ENCODE measurements at places on chromosomes 3 and 15. TPM values are rescaled to one million over a fixed set of nuclear protein-coding genes. Genes with fewer than 3 reads are reported as not detected.
A peak's percentile ranks its signal among the peaks of the same experiment; 100 is the strongest.

STRIT1 gene
- total RNA-seq: not detected

DNA sequence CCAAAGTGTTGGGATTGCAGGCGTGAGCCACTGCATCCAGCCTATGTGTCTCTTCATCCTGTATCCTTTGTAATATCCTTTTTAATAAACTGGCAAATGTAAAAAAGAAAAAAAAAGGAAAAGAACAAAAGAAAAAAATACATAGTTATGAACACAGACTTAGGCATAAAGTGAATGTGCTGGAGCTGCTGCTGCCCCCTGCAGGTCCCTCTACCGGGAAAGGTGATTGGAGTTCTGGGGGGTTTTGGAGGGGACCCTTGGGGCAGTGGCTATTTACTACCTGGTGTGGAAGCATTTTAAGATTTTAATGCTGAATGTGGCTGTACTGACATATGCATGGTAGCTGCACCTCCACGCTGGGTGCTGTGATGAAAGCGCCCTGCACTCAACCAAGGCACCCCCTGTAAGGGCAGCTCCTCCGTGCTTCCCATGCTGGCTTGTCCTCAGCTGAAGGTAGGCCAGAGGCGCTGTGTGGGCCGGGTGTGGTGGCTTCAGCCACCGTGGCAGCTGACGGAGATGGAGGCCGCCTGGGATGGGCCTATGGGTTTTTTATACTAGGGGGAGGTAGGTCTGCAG lies 49.9 kb downstream of the RPLP1 start:
- no peak for DNase-seq
- H3K4me1 ChIP-seq: peaks cover 26% of the 10 kb centered on the region
- no peak overlapping the region for H3K4me3 ChIP-seq
- H3K27ac ChIP-seq: peak overlapping the region; percentile 41

PROS1 gene
- total RNA-seq: 16.9 TPM

GRCh38 chr3:175260145-175260794 lies 401.1 kb downstream of the NAALADL2 start:
- H3K27ac ChIP-seq: no peak overlapping the region
- H3K27me3 ChIP-seq: peaks cover 2% of the 10 kb centered on the region

- no peak overlapping the region for H3K27ac ChIP-seq
- H3K36me3 ChIP-seq: peaks cover 4% of the 10 kb centered on the region
- no peaks in the 10 kb centered on the region for H3K4me1 ChIP-seq
- DNase-seq: no peak
Observed at GRCh38 chr3:192092388-192093005, 631.5 kb downstream of the PYDC2 start.

DNA sequence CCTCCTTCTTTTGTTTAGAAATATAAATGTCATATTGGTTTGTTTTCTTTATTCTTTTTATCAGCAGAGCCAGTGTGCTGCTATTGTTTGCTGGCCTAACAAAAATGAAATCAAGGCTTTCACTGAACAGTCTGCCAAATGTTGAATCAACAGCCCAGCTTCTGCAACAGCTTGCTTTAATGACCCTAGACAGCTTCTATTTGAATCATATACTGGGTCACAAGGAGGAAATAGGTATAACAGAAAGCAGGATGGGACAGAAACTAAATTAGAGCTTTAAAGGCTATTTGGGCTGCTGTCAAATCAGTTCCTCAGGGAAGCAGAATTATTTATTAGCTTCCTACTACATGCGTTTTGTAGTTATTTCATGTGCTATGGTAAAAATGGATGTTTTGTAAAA lies 12.1 kb upstream of the DNAJC13 start:
- H3K27ac ChIP-seq: peak overlapping the region; percentile 24
- no peaks in the 10 kb centered on the region for H3K36me3 ChIP-seq
- H3K4me1 ChIP-seq: peaks cover 9% of the 10 kb centered on the region
- no peak overlapping the region for H3K4me3 ChIP-seq
- no peak for DNase-seq
- H3K27me3 ChIP-seq: peaks cover 8% of the 10 kb centered on the region

TLR9 gene
- total RNA-seq: 0.16 TPM

GRCh38 chr3:89576417-89576816 lies 469.0 kb downstream of the EPHA3 start:
- no peaks in the 10 kb centered on the region for H3K36me3 ChIP-seq
- peaks cover 13% of the 10 kb centered on the region for H3K4me1 ChIP-seq
- H3K27ac ChIP-seq: no peak overlapping the region
- H3K4me3 ChIP-seq: no peak overlapping the region
- H3K27me3 ChIP-seq: no peaks in the 10 kb centered on the region

GRCh38 chr3:169954142-169954756 lies 12.4 kb upstream of the SEC62 start:
- no peaks in the 10 kb centered on the region for H3K36me3 ChIP-seq
- peaks cover 34% of the 10 kb centered on the region for H3K27me3 ChIP-seq
- DNase-seq: no peak
- no peak overlapping the region for H3K27ac ChIP-seq
- no peak overlapping the region for H3K4me3 ChIP-seq
- H3K4me1 ChIP-seq: peaks cover under 1% of the 10 kb centered on the region

UPK1B gene
- not detected for total RNA-seq

DNA sequence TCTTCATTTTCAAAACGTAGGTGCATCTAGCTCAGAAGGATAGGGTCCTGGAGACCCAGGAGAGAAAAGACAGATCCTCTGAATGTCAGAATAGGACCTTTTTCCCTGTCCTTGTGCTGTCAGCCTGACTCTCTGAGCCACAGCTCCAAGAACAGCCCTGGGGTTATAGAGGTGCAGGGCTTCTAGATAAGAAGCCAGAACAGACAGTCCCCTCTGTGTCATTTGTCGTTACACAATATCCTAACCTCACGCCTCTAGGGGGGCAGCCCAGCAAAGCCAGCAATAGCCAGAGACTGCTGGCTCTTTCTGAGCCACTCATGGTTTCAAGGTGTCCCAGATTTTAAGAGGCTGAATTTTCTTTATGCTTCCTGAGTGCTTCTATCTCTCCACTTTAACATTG lies 153.2 kb upstream of the THBS1 start:
- H3K27ac ChIP-seq: no peak overlapping the region
- no peak for DNase-seq
- no peak overlapping the region for H3K4me3 ChIP-seq
- H3K36me3 ChIP-seq: no peaks in the 10 kb centered on the region
- H3K27me3 ChIP-seq: no peaks in the 10 kb centered on the region

- H3K27ac ChIP-seq: peak overlapping the region; percentile 93
- no peaks in the 10 kb centered on the region for H3K27me3 ChIP-seq
- peak overlapping the region; percentile 54 for H3K4me3 ChIP-seq
- no peaks in the 10 kb centered on the region for H3K36me3 ChIP-seq
- no peak for DNase-seq
Observed at GRCh38 chr15:98800437-98801233, 152.3 kb downstream of the IGF1R start.

GRCh38 chr3:152095472-152095871 lies 173.3 kb upstream of the MBNL1 start:
- no peak overlapping the region for H3K4me3 ChIP-seq
- DNase-seq: no peak

DNA sequence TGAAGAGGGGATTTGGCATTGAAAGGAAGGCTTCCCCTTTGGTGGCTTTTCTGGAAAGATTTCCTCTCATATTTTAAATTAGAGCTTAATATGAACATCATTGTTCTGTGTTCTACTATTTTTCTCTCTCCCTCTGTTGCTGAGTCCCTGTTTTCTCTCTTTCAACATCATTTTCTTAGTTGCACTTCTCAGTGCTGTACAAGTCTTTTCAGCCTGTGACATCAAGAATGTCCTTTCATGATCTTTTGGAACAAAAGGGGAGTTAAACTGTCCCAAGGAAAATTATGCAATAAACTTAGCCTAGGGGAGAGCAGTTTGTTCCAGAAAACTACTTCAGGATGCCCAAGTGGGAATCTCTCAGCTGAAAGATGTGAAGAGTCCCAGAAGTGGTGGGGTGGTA lies 325.1 kb downstream of the IL20RB start:
- H3K4me1 ChIP-seq: no peaks in the 10 kb centered on the region
- no peak overlapping the region for H3K27ac ChIP-seq
- no peak for DNase-seq
- peaks cover 11% of the 10 kb centered on the region for H3K27me3 ChIP-seq
- H3K4me3 ChIP-seq: no peak overlapping the region
- no peaks in the 10 kb centered on the region for H3K36me3 ChIP-seq

NPRL2 gene
- 23.3 TPM for total RNA-seq

LSAMP gene
- total RNA-seq: 34.6 TPM

DNA sequence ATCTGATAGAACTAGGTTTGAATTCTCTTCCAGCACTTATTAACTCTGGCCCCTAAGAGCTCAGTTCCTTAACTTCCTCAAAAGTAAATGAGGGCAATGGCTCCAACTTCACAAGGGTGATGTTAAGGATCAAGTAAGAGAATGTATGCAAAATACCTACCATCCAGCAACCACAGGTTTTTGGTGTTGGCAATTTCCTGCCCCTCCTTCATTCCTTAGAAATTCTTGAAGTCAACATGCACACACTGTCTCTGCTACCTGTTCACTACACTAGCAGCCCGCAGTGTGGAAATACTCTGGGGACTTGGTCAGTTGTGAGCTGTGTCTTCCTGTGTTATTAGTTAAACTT lies 5.0 kb downstream of the ZBED2 start:
- no peak for DNase-seq
- peaks cover 23% of the 10 kb centered on the region for H3K4me1 ChIP-seq
- no peak overlapping the region for H3K4me3 ChIP-seq
- no peaks in the 10 kb centered on the region for H3K27me3 ChIP-seq

ALG3 gene
- total RNA-seq: 36.0 TPM

- H3K27me3 ChIP-seq: peaks cover 5% of the 10 kb centered on the region
- no peaks in the 10 kb centered on the region for H3K4me1 ChIP-seq
- no peak overlapping the region for H3K4me3 ChIP-seq
- no peak for DNase-seq
- H3K27ac ChIP-seq: no peak overlapping the region
- no peaks in the 10 kb centered on the region for H3K36me3 ChIP-seq
Observed at GRCh38 chr15:66982816-66983215, 82.6 kb upstream of the SMAD3 start.

- peaks cover 31% of the 10 kb centered on the region for H3K4me1 ChIP-seq
- no peaks in the 10 kb centered on the region for H3K27me3 ChIP-seq
- no peak for DNase-seq
- H3K4me3 ChIP-seq: no peak overlapping the region
- no peaks in the 10 kb centered on the region for H3K36me3 ChIP-seq
Observed at GRCh38 chr3:8204853-8205650, 296.6 kb upstream of the LMCD1 start.

PRC1 gene
- 56.9 TPM for total RNA-seq

FMN1 gene
- 1.6 TPM for total RNA-seq

- H3K4me1 ChIP-seq: no peaks in the 10 kb centered on the region
- peaks cover under 1% of the 10 kb centered on the region for H3K36me3 ChIP-seq
- no peak overlapping the region for H3K27ac ChIP-seq
- no peaks in the 10 kb centered on the region for H3K27me3 ChIP-seq
Observed at GRCh38 chr15:33580526-33580925, 269.8 kb downstream of the RYR3 start.

- H3K4me3 ChIP-seq: no peak overlapping the region
- H3K27me3 ChIP-seq: no peaks in the 10 kb centered on the region
- no peaks in the 10 kb centered on the region for H3K36me3 ChIP-seq
- DNase-seq: no peak
- peaks cover 7% of the 10 kb centered on the region for H3K4me1 ChIP-seq
Observed at GRCh38 chr3:167302678-167303077, 77.4 kb downstream of the ZBBX start.

GRCh38 chr3:160023476-160023875 lies 34.8 kb downstream of the IL12A start:
- no peaks in the 10 kb centered on the region for H3K4me1 ChIP-seq
- H3K27ac ChIP-seq: no peak overlapping the region
- H3K27me3 ChIP-seq: peaks cover 7% of the 10 kb centered on the region
- H3K4me3 ChIP-seq: no peak overlapping the region
- no peak for DNase-seq

GRCh38 chr3:184491867-184492615 lies 69.5 kb upstream of the EPHB3 start:
- peaks cover 27% of the 10 kb centered on the region for H3K4me1 ChIP-seq
- H3K27ac ChIP-seq: no peak overlapping the region
- no peak overlapping the region for H3K4me3 ChIP-seq
- no peak for DNase-seq
- H3K27me3 ChIP-seq: peaks cover 62% of the 10 kb centered on the region

DNA sequence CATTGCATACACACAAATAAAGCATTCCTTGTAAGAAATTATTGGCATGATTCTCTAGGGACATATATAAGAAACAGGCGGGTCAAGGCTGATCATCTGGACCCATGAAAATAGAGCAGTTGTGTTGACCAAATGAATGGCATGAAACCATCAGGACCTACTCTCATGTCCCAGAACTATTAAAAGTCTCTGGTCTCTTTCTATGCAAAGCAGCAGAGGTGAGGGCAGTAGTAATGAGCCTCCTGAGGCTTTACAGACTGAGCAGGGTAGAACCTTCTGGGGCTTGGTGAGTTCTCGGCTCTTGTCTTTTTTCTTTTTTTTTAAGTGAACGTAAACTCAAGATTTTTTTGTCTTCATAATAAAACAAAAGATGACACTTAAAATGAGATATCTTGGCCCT lies 9.3 kb downstream of the GLDN start:
- peaks cover 2% of the 10 kb centered on the region for H3K27me3 ChIP-seq
- no peak for DNase-seq
- no peaks in the 10 kb centered on the region for H3K36me3 ChIP-seq

GRCh38 chr15:36449084-36449661 lies 130.3 kb upstream of the CDIN1 start:
- H3K27ac ChIP-seq: peak overlapping the region; percentile 5
- H3K27me3 ChIP-seq: no peaks in the 10 kb centered on the region
- H3K4me3 ChIP-seq: no peak overlapping the region
- H3K36me3 ChIP-seq: no peaks in the 10 kb centered on the region
- DNase-seq: no peak
- peaks cover 11% of the 10 kb centered on the region for H3K4me1 ChIP-seq

FBLN2 gene
- total RNA-seq: 67.5 TPM

GRCh38 chr3:165070682-165071081 lies 7.6 kb downstream of the SI start:
- no peak overlapping the region for H3K27ac ChIP-seq
- H3K4me1 ChIP-seq: no peaks in the 10 kb centered on the region
- H3K27me3 ChIP-seq: peaks cover 5% of the 10 kb centered on the region
- H3K36me3 ChIP-seq: no peaks in the 10 kb centered on the region
- no peak overlapping the region for H3K4me3 ChIP-seq

DNA sequence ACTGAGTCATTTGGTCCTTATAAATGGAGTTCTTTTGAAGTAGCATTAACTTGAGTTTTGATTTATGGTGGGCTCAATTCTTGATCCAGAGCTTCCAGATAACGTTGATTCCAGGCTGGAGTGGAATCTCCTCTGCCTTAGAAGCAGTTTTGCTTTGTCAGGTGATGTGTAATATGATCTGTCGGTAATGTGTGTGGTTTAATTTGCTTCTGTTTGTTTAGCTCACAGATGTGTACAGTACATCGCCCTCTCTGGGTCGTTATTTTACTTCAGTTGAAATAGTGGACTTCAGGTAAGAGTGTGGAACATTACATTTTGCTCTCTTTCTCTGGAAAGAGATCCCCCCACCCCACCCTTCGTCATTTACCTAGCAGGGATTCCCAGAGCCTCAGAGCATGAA lies 23.1 kb downstream of the C3orf52 start:
- no peak for DNase-seq
- H3K27ac ChIP-seq: no peak overlapping the region
- peaks cover 11% of the 10 kb centered on the region for H3K4me1 ChIP-seq
- H3K4me3 ChIP-seq: no peak overlapping the region
